ENCODE measurements at places on chromosomes 3 and 15. TPM values are rescaled to one million over a fixed set of nuclear protein-coding genes. Genes with fewer than 3 reads are reported as not detected.

Gene HTD2
- 12.3 TPM for total RNA-seq

Gene FILIP1L
- total RNA-seq = 1.2 TPM

Gene GRAMD2A
- 0.47 TPM for total RNA-seq

Gene LEO1
- total RNA-seq = 42.1 TPM

Gene LRRC2
- total RNA-seq = 7.8 TPM

Gene NPAP1
- total RNA-seq = 0.31 TPM

GRCh38 chr3:114455432-114455831 lies 161.6 kb downstream of the TIGIT start:
- DNase-seq = no peak

DNA sequence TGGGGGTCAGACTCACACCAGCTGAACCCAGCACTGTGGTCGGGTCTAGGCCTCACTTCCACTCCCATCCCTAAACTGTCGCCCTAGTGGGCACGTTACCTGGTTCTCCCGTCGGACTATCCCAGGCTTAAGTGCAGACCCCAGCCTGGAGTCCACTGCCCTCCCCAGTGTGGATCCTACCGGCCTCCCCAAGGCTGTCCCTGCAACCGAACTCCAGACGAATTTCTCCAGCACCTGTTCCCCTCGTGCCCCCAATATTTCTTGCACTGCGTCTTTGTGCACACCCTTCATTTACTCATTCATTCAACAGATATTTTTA lies 26.5 kb downstream of the SLC41A3 start:
- DNase-seq = no peak

DNA sequence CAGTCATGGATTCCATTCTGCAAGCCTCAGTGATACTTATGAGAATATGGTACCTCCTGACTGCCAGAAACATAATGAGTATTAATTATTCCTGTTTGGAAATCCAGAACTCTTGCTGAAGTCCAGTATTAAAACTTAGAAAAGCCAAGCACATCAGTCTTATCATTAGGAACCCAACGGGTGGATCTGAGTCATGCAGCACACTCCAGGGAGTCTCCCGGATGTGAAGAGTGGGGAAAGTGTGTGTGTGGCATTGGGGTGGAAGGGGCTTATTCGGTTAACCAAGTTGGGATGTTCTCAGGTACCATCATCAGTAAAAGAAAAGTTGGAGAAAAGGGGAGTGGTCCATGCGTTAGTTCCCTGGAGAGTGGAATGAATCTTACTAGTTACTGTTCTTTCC lies 181.1 kb downstream of the PLCL2 start:
- no peak for DNase-seq

DNA sequence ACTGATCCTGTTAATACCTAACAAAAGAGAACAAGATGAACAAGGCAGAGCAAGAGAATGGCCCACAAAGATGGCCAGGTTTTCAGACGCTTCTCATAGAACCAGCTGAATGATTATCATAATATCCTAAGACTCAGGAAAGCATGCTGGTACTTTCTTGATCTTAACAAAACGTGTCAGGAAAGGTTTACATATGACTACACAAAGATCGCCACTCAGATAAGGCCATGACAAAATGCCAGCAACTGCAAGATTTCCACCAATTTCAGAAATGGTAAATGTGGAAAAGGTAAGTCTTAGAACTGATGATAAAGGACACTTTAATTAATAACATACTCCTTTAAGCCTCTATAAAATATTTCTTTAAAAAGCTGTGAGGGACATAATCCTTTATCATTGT lies 108.8 kb downstream of the DLG1 start:
- DNase-seq = no peak

- no peak for DNase-seq
Observed at GRCh38 chr15:38054488-38054887, 120.0 kb downstream of the TMCO5A start.

- no peak for DNase-seq
Observed at GRCh38 chr3:59877263-59878037, 827.6 kb upstream of the CFAP20DC start.

DNA sequence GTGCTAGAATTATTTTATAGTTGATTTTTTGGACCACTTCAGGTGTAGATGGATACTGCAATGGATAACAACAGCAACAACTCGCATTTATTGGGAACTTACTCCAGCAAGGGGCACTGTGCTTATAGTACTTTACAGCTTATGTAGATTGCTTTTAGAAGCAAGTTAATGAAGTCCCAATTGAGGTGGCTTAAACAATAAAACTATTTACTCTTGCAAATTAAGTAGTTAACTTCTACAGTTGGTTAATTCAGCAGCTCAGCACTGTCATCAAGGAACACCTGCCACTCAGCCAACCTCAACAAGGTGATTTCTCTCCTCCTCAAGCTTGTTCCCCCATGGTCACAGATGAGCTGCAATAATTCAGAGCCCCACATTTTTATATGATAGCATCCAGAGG lies 124.1 kb downstream of the RASA2 start:
- no peak for DNase-seq

DNA sequence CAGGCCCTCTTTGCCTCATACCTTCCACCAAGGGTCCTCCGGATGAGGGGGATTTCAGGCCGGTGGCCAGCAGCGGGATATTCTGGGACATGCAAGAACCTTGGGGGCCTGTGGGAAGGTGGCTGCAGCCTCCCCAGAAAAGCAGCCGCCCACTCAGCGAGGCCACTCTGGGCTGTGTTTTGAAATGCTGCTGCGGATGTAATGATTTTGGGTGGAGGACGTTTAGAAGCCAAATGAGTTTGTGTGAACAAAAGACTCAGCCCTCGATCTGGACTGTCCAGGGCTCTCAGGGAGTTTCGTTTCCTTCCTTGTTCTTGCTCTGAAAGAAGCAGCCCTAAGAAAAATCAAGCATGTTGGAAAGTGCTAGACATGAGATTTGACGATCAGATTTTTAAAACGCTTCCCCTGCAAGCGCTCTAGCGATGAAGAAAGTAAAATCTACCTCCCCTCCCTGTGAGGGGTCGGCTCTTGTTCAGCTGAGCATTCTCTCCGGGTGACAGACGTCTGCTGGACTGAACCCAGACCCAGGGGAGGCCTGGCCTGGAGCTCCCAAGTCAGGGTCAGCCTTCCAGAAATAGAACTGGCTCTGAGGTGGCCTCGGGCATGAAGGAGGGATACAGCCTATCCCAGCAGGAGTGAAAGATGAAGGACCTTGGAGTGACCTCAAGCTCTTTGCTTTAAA lies 12.9 kb downstream of the HEG1 start:
- no peak for DNase-seq

GRCh38 chr3:196837819-196838420 lies 29.8 kb upstream of the SENP5 start:
- DNase-seq = no peak

Measured in occipital lobe (tissue), 3 donors.